ENCODE measurements at places on chromosomes 7 and 10. TPM values are rescaled to one million over a fixed set of nuclear protein-coding genes. Genes with fewer than 3 reads are reported as not detected.

- H3K4me3 ChIP-seq: no peak overlapping the region
- H3K27ac ChIP-seq: no peak overlapping the region
- peaks cover 4% of the 10 kb centered on the region for H3K4me1 ChIP-seq
- no peaks in the 10 kb centered on the region for H3K36me3 ChIP-seq
- DNase-seq: no peak
These were observed 11.5 kb downstream of the RGS10 start for GRCh38 chr10:119531067-119531466.

DNA sequence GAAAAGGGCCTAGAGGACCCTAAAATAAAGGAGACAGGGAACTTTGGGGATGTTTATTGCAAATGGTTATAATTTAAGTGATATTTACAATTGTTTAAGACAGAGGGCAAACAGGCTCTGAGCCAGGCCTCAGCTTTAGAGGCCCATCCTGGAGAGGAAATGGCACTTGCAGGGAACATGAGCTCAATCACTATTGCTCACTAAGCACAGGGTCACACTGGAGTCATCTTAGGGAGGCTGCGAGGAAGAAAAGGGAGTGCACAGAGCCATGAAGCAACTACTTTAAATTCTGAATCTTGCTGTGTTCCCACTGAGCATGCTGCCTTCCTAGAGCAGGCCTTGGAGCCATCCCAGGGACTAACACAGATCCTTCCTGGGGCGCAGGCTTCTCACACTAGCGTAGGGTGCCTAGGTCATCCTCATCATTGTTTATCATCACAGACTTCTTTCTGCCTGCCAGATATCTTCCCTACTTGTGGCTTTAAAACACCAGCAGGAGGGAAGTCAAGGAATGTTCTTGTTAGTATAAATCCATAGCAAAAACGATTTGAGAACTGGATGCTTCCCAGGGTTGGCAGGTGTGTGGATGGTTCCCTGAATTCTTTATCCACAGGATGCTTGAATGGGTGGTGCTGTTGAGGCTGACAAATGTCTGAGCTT lies 12.7 kb upstream of the DNAJB12 start:
- H3K4me1 ChIP-seq: peaks cover 3% of the 10 kb centered on the region
- DNase-seq: no peak
- no peaks in the 10 kb centered on the region for H3K27me3 ChIP-seq
- H3K36me3 ChIP-seq: no peaks in the 10 kb centered on the region
- H3K4me3 ChIP-seq: no peak overlapping the region

DNA sequence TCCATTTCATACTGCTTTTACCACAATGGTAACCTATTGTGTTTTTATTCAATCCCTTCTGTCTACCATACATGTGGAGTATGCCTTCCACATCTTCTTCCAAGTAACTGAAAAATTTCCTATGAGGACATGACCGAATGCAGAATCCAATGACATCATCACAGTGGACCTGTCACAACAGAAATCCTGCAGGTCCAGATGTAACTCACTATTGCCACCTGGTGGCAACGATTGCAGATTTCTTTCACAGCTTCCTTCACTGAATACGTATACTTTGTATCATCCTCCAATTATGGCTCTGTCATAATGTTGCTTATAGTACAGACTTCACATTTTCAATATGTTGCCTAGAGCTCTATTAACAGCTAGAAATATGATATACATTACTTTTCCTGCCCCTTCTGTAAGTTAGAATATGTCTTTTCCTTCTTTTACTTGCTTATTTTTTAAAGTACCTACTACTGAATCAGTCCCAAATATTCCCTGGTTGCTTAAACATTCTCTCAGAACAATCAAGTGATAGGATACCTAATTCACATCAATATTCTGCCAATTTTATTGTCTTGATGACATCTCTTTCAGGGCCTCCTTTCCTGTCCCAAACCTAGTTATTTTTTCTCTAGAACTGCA lies 45.4 kb downstream of the SLC13A1 start:
- no peaks in the 10 kb centered on the region for H3K4me1 ChIP-seq
- DNase-seq: peak; percentile 73
- no peaks in the 10 kb centered on the region for H3K36me3 ChIP-seq

DNA sequence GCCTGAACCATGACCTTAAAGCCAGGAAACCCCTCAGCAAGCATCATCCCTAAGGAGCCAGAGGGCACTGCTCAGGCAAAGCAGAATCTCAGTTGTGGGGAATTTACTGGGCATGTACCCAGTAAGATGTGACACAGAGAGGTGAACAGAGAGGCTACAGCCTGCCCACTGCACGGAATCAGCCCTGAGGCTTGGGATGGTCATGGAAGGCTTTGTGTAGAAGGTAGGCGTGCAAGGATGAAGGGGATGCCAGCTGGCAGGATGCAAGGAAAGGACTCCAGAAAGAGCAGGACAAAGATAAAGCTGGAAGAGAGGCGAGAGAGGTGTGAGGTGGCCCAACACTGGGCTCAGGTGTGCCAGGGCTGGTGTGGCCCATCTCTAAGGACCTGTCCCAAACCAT lies 2.4 kb upstream of the AIFM2 start:
- no peaks in the 10 kb centered on the region for H3K36me3 ChIP-seq
- H3K4me3 ChIP-seq: no peak overlapping the region
- peaks cover 5% of the 10 kb centered on the region for H3K4me1 ChIP-seq
- no peaks in the 10 kb centered on the region for H3K27me3 ChIP-seq
- no peak overlapping the region for H3K27ac ChIP-seq
- DNase-seq: peak; percentile 3

EVX1 gene
- 0.21 TPM for total RNA-seq

GRCh38 chr7:151012031-151012692 lies 12.1 kb downstream of the ATG9B start:
- peaks cover 5% of the 10 kb centered on the region for H3K27me3 ChIP-seq
- no peak overlapping the region for H3K27ac ChIP-seq
- no peak overlapping the region for H3K4me3 ChIP-seq
- DNase-seq: no peak
- H3K36me3 ChIP-seq: no peaks in the 10 kb centered on the region

DNA sequence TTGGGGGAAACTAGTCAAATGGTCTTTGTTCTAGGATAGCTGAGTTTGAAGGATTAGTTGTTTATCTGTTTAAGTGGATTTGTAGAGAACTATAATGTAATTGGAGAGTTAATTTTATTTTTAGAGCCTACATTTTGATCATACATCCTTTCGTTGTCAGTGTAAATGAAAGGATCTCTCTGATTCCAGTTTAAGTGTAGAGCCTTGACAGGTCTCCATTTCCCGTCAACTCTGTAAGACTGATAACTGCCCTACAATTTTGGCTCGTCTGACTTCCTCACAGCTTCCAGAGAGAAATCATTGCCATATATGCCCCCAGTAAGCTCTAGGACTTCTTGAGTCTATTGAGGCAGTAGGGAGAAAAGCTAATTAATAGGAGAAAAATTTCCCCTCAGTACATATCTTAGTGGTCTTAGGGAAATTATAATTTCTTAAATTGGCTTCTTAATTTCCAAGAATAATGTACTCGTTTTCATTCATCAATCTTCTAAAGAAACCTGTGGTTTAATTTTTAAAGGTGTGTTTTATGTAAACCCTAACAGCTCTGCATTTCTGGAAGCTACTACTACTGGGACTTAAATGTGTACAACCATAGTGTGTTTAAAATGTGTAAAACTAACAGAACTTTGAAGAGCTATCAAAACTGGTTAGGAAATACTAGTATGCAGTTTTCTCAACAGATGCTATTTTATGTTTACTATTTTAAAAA lies 3.8 kb downstream of the KMT2E start:
- no peaks in the 10 kb centered on the region for H3K36me3 ChIP-seq
- H3K27me3 ChIP-seq: no peaks in the 10 kb centered on the region
- no peak for DNase-seq

DNA sequence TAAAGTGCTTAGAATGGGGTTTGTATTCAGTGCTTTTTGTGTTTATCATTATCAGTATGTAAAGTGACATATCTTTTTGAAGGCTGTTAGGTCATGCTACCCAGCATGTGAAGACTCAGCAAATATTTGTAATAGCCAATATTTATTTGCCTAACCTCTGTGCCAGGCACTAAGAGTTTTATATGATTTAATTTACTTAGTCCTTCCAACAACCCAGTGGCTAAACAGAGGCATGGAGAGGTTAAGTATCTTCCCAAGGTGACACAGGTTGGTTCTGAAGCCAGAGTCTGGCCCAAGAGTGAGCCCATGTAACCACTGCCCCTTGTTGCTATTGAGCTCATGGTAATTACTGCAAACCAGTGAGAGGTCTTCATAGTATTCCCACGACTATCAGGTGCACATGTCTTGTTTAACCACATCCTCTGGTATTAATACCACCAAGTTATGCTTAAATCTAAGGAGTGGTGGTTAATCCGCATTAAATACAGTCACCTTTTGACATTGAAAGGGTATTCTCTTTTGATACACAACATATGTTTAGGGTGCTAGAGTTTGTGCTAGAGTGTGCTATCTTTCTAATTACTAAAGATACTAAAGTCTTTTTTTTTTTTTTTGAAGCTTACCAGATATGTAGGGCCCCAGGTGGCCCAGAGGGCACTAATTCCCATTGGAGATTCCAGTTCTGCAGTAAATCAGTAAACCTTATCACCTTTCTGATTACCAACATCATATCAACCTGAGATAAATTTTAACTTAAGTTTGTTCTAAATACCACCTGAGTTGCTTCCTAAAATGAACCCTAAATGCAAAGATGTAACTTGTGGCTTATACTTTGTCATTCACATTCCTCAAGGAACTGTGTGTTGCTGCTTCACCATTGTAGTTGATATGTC lies 2.9 kb downstream of the ADD3 start:
- DNase-seq: no peak
- H3K27ac ChIP-seq: no peak overlapping the region
- no peaks in the 10 kb centered on the region for H3K27me3 ChIP-seq
- no peak overlapping the region for H3K4me3 ChIP-seq

DNA sequence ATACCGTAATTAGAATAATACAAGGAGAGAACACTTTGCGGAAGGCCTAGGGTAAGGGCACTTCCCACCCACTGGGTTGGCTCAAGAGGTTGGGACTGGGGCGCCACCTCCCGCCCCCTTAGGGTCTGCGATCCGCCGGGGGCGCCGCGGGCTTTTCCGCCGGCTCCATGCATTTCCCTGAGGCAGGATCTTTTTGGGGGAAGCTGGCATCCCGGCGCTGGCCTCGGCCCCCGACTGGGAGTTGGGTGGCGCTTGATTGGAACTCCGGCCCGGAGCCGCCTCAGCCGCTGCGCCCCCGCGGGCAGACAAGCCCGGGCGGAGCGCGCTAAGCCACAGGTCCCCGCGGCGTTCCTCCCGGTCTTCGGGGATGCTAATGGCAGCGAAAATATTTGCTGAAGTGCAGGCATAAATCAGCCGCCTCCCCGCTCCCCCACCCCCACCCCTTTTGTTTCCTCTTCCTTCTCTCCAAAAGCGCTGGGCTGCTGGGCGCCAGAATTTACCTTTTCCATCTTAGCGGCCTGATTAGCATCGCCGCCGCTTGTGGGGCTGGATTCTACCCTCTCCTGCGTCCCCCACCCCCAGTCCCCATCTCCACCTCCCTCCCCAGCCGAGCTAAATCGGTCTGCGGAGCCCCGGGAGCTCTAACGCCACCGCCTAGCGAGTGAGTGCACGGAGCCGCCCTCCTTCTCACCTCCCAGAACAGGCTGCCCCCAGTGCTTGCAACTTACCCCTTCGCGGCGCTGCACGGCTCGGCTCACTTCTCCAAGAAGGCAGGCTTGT lies 5.1 kb downstream of the UNC5B start:
- H3K4me3 ChIP-seq: peak overlapping the region; percentile 45
- no peaks in the 10 kb centered on the region for H3K4me1 ChIP-seq
- H3K36me3 ChIP-seq: no peaks in the 10 kb centered on the region
- H3K27ac ChIP-seq: peak overlapping the region; percentile 76
- H3K27me3 ChIP-seq: no peaks in the 10 kb centered on the region

Measured in uterus (tissue), 4 donors.